Stimulated activated CD4-positive, alpha-beta T cell treated with anti-CD3 and anti-CD28 coated beads, Interleukin-15, amount 100 ng/mL, for 24 hours (primary cell): ENCODE measurements at places on chromosomes 11 and 22.

DNA sequence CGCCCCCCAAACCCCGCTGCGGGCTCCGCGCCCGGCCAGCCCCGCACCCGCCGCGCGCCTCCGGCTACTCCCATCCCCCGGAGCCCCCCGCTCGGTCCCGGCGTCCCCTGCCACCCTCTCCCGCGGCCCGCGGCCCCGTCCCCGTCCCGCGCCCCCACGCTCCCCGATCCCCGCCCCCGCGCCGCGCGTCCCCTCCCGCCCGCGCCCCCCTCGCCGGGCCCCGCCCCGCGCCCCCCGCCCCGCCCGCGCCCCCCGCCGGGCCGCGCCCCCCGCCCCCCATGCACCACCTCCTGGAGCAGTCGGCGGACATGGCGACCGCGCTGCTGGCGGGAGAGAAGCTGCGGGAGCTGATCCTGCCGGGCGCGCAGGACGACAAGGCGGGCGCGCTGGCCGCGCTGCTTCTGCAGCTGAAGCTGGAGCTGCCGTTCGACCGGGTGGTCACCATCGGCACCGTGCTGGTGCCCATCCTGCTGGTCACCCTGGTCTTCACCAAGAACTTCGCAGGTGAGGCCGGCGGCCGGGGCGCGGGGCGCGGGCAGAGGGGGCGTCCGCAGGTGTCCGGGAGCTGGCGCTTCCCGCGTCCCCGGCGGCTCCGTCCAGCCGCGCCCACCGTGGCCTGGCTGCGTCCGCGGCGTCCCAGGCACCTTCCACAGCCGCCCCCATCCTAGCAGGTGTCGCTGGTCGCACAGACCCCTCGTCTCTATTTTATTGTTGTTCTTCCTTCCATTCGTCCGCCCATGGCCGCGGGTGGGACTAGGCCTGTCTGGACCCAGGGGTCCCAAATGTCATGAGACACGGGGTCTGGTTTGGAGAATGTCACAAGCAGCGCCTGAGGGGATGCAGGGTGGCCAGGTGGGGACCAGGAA lies at the start of gene PANX2:
Gene PANX2 (plus strand): TSS at position 279 of the 866 bp plus-strand sequence. CDS start 0 bp downstream, at position 279.
- DNase-seq, result no peak

GRCh38 chr11:110514967-110515366 lies 85.2 kb downstream of the FDX1 start:
- DNase-seq, result no peak

GRCh38 chr11:64396079-64396591 lies 37.2 kb downstream of the RPS6KA4 start:
- no peak for DNase-seq

DNA sequence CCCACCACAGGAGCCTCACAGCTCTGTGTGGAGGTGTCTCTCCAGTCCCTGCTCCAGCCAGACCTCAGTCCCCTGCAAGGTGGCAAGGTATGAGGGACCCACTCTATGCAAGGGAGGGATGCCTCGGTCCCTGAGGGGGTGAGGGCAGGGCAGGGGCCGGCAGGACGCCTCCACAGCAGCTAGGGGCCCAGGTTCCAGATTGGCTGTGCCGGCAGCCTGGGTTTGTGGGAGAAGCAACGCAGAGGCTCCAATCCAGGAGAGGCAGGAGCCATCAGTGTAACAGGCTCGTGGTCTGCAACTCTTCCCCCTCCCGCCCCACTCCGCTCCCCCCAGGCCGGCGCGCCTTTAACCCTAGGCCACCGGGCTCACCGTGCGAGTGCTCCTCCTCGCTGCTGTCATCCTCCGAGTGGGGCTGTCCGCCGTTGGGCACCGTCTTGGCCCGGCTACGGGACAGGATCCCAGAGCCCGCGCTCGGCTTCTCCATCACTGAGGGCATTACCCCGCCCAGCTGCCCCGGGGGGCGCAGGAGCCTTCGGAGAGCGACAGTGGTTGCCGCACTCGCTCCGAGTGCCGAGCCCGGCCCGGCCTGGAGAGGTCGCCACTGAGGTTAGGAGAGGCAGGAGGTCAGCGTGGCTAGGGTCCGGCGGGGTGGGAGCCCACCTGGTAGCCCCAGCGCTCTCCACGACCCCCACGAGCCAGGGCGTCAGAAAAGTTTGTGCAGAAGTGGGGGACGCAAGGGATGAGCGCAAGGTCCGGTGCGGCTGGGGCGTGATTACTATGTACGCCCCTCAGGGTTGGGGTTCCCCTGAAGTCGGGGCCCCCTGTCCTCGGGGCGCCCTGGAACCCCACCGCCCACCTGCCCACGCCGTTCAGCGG lies 765 bp downstream of the RCOR2 start:
- DNase-seq, result peak; percentile 57

GRCh38 chr11:46832511-46833214 lies 13.4 kb downstream of the CKAP5 start:
- DNase-seq, result no peak

- no peak for DNase-seq
These were observed 81.8 kb upstream of the KCNQ1OT1 start for GRCh38 chr11:2781408-2782274.
